ENCODE measurements at places on chromosomes 5 and 9.

GRCh38 chr9:34409154-34409553 is 32.5 kb upstream of the MYORG start:
- DNase-seq = no peak

GRCh38 chr5:164048359-164048926 is 543.0 kb downstream of the MAT2B start:
- DNase-seq = no peak

GRCh38 chr5:8288897-8289516 is 420.1 kb downstream of the MTRR start:
- DNase-seq = no peak

GRCh38 chr5:64790210-64790609 is 21.5 kb downstream of the CWC27 start:
- no peak for DNase-seq

GRCh38 chr5:69530561-69531405 is 29.2 kb upstream of the GTF2H2C start:
- DNase-seq = no peak

DNA sequence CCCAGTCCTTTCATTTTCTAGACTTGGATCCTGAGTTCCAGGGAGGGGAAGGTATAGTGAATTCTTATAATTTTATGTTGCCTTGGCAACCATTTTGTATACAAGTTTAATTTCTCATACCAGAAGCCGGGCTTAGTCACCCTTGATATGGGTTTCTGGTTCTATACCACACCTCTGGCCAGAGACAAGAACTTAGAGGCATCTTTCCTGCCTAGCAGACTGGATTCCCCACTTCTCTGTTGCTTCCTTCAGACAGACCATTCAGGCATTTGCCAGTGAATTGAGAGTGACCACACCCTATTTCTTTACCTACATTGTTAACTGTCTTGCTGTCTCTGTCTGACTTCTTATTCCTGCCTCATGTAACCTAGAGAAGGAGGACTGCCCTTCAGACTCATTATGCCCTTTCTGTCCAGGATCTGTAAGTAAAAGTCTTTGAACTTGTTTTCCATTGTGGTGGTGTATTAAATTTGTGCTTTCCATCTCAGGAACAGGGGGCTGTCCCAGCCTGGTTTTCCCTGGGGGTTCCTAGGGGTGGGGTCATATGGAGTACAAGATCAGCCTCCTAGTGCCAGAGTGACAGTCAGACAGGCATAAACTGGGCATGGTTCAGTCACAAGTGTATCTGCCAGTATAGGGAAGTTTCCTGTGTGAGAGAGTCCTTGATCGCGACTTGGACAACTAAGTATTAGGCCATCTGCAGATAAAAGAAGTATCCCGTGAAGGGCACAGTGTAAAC is 27.4 kb downstream of the TNFSF8 start:
- DNase-seq = no peak

Measured in hippocampal formation (tissue), 2 donors.